Pulmonary artery endothelial cell (primary cell): ENCODE measurements at places on chromosomes 11 and 22. TPM values are rescaled to one million over a fixed set of nuclear protein-coding genes. Genes with fewer than 3 reads are reported as not detected.

GRCh38 chr11:1736447-1736992 lies 13.9 kb downstream of the IFITM10 start:
- DNase-seq = no peak

DNA sequence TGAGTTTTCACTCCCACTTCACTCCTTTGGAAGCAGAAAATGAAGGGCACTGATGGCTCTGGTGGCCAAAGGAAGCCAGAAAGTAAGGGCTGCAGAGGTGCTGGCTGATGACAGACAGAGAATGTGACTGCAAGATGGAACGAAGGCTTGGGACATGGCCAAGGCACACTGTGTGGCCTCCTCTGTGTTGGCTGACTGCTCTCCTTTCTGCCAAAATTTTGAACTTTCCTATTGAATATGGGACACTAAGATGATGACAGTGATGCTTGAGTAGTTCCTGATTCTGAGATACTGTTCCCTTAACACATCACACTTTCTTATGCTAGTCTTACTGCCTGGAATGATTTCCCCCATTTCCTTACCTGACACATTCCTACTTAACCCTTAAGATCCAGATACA lies 156.4 kb downstream of the SWAP70 start:
- DNase-seq = no peak

DNA sequence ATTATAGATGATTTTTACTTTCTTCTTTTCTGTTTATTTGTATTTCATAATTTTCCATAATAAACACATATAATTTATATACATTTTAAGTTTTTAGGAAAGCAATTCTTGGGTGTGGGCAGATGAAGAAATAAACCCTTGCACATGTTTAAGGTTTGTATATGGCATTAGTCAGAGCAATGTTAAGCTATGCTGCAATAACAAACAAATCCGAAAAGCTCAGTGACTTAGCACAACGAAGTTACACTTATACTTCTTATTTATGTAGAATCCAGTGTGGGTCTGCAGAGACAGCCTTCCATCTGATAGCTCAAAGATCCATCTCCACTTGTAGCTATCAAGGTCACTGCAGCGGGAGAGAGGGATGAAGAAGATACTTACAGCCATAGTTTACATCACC lies 68.5 kb upstream of the BARX2 start:
- no peak for DNase-seq

DNA sequence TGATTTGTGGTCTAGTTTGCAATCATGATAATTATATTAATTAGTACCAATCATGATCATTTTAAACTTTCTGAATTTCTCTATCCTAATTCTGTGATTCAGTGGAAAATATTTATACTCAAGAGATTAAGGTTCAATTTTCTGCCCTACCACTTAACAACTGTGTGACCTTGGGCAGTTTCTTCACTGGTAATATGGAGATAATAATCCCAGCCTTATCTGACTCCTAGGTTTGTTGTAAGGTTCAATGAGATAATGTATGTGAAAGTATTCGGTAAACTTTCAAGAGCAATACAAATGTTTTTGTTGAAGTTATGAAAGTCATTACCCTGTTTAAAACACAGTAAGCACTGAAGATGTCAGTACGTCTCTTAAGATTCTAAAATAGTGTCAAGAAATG lies 36.3 kb downstream of the CSTPP1 start:
- DNase-seq = no peak

- DNase-seq = no peak
Measured at GRCh38 chr22:43297270-43298061, 45.7 kb downstream of the SCUBE1 start.

- DNase-seq = no peak
Measured at GRCh38 chr11:57764972-57765371, 3.4 kb downstream of the CTNND1 start.

DNA sequence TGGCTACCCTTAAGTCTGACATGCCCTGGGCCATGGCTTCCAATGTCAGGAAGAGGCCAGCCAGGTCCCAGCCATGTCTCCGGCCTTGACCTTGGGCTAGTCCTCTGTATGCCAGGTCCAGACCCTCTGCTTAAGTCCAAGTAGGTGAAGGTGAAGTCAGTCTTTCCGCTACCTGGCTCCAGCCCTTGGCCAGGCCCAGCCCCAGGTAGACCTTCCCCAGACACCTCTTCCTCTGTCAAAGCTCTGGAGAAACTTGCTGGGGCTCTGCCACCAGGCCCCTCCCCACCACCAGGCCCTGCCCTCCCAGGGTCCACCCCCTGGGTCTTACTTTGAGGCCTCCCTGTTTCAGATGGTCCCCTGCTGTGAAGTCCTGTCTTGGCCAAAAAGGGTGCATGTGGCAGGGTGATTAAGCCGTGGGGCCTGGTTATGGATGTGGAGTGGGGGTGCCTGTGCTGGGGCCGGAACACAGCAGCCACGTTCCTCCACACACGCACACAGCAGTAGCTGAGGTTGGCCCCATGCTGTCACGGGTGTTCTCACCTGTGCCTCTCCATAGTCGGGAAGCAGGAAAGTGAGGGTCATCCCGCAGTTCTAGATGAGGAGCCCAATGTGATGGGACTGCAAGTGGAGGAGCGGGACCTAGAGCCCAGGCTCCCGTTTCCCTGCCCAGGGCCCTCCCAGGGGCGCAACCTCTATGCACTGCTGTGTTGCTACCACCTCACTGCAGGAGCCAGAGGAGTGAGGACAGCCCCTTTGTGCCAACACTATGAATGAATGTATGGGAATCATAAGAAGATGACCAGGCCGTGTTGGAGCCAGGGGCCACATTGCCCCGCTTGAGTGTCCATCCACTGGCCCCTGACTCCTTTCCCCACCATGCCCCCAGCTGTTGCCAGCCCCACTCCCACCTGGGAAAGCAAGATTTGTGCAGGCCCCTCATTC lies 72.2 kb downstream of the LINC01488 start:
- no peak for DNase-seq

- no peak for DNase-seq
Measured at GRCh38 chr22:33897448-33897835, 22.8 kb downstream of the LARGE1 start.

DNA sequence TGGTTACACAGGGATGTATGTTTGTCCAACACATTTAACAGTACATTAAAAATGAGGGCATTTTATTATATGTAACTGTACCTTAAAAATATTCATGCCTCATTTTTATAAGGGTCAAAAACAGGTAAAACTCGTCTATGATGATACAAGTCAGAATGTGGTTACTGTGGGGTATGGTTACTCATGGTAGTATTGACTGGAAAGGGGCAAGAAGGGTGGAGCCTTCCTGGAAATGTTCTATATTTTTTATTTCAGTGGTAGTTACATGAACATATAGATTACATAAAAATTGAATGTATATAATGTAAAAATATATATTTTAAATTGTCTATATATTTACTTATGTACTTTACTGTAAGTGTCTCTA lies 99.8 kb downstream of the STIM1 start:
- no peak for DNase-seq

- no peak for DNase-seq
Measured at GRCh38 chr22:37412495-37413250, 14.6 kb downstream of the ELFN2 start.

DNA sequence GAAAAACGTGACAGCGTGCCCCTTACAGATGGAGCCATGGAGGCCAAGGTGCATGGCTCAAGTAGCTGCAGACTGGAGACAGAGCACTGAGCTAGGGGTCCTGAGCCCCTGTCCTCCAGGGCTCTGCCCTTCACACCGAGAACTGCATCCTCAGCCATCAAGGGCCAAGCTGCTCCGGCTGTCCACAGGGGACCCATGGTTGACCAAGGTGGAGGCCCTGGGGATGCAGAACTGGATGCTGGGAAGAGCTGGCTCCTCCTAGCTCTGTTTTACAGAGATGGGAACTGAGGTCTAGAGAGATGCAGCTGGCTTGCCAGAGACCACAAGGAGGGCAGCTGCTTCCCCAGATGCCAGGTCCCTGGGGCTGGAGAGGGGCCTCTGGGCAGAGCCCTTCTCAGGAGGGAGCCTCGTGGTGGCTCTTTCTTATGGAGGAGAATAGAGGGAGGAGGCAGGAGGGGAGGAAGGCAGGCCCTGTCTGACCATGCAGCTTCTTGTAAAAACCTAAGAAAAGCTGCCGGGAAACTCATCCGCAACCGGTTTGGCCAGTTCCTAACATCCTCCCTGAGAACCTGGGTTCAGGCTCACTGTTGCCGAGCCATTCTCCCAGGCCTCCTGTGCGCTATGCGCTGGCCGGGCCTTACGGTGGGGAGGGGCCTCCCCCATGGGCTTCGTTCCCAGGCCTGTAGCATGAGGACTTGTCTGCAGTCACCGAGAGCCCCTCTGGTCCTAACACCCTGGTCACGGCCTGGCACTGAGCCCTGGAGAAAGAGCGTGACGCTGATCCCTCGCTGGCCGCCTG lies 80.6 kb downstream of the WNT7B start:
- DNase-seq = no peak

- no peak for DNase-seq
Measured at GRCh38 chr11:66694056-66694410, 16.3 kb upstream of the RBM4B start.

DNA sequence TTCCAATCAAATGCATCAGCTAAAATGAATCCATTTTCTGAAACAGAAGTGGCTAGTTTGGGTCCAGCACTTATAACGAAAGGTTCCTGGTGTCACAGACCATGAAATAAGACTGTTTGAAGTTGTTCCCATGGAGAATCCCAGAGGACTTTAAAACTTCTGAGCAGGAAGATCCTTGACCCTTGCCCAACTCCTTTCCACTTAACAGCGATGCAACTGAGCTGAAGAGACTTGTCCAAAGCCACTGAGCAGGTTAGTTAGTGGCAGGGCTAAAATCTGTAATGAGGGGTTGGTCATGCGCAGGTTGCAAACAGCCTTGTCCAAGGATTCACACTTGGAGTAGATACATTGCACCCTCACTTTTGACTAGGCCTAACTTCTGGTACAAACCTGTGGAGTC lies 1.3 kb downstream of the RAB38 start:
- no peak for DNase-seq

DNA sequence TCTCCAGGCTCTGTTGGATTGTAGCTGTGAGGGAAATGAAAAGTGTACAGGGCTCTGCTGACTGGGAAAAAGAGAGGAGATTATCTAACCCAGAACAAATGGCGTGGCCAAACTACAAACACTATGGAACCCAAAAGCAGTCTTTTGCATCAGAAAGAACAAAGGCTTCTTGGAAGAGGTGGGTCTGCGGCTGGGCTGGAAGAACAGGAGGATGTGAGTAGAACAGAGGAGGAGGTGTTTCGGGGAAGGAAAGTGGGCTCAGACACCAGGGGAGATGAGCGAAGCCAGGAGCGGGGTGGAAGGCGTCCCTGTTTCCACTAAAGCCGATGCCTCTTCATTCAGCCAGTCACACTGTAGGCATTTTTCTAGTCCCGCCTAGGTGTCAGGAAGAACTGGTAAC lies 12.0 kb downstream of the OVOL1 start:
- DNase-seq = no peak

GRCh38 chr11:12199231-12199948 lies 89.0 kb downstream of the MICAL2 start:
- DNase-seq = no peak

DNA sequence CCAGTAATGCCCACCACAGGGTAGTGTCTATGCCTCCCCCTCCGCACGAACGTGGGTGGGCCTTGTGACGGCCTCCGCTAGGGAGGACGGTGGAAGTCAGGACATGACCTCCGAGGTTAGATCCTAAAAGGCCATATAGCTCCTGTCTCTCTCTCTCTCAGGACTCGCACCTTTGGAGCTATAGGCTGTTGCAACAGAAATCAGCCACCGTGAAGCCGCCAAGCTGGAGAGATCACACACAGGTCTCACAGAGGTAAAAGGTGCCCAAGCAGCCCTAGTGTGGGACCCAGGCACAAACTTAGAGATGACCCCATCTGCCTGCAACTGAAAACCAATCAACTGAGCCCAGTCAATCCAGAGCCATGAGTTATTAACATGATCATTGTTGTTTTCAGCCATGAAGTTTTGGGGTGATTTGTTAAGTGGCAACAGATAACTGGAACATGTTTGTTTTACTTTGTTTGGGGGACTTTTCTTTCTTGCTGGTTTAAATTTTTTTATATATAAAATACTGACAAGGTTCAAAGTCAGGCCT lies 7.4 kb upstream of the NAP1L4 start:
- DNase-seq = no peak

The RASSF10 gene
- total RNA-seq = 0.26 TPM in 1 of 2 replicates, not detected in the other

The PLAAT5 gene
- not detected in 2 replicates for total RNA-seq

The ZBTB16 gene
- 17.3 and 41.7 TPM in 2 replicates for total RNA-seq

The SLC17A6 gene
- not detected in 2 replicates for total RNA-seq

The MAP4K2 gene
- total RNA-seq = 34.3 and 34.8 TPM in 2 replicates

The C11orf86 gene
- total RNA-seq = not detected in 2 replicates

The USP2 gene
- 0.13 and 0.14 TPM in 2 replicates for total RNA-seq

The CHEK2 gene
- 11.0 and 15.7 TPM in 2 replicates for total RNA-seq

The INPP5J gene
- 0.20 and 0.25 TPM in 2 replicates for total RNA-seq

The DDX25 gene
- total RNA-seq = not detected in 2 replicates
